ENCODE measurements at places on chromosomes 2 and 18. TPM values are rescaled to one million over a fixed set of nuclear protein-coding genes. Genes with fewer than 3 reads are reported as not detected.

DNA sequence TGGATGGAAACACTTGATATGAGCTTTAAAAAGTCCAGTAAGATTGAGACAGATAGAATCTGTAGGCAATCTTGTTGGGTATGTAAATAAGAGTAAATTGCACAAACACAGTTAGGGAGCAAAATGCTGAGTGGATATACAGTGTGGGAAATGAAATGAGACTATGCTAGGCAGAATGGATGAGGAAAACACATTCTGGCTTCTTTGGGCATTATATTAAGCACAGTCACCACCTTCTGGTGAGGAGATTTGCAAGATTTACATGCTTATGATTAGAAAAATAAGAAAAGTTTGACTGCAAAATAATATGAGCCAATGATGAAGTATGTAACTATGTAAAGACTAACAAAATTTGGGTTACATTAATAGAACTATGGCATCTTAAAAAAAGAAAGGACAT, 2165.0 kb upstream of the CELF4 start:
- DNase-seq: no peak

- peak; percentile 94 for DNase-seq
Observed at GRCh38 chr2:234133004-234133403, 82.5 kb downstream of the SPP2 start.

- peak; percentile 18 for DNase-seq
Observed at GRCh38 chr2:157732596-157732995, 103.9 kb upstream of the ACVR1C start.

DNA sequence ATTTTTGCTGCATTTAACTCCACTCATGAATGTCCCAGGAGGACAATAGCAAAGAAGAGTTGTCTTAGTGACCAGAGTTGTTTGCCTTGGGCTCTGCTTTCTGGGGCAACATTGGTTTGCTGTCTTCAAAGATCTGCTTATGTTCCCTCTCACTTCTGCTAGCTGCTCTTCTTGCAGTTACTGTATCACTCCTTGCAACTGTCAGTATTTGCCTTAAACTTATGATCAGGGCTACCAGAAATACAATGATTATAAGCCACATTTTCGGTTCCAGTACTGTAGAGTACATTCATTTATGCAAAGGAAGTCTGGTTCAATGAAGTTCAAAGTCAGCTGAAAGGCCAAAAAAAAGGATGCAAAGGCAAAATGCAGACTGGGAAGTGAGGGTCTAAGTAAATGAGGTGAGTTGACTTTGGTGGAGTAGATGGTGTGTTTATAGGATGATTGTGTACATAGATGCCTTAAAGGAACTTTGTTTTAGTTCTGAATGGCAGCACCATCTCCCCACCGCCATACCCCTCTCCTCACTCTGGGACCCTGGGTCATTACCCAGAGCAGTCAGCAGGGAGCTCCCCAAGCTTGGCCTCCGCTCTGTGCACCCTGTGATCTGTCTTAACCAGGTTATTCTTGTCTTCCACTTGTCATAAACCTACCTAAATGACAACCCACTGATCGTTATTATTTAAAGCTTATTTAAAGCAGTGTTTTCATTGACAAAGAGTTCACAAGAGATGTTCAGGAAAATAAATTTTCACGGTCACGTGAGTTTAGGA, 236.0 kb downstream of the DOK6 start:
- no peak for DNase-seq

RASGRP3 gene
- 26.4 TPM for total RNA-seq

FAM110C gene
- total RNA-seq: not detected

KCNIP3 gene
- total RNA-seq: 3.3 TPM

GALR1 gene
- total RNA-seq: not detected
